M059J (cell line): ENCODE measurements at places on chromosomes 2 and 18.
A peak's percentile ranks its signal among the peaks of the same experiment; 100 is the strongest.

GRCh38 chr18:26656431-26656943 lies 108.1 kb upstream of the KCTD1 start:
- no peak for DNase-seq

DNA sequence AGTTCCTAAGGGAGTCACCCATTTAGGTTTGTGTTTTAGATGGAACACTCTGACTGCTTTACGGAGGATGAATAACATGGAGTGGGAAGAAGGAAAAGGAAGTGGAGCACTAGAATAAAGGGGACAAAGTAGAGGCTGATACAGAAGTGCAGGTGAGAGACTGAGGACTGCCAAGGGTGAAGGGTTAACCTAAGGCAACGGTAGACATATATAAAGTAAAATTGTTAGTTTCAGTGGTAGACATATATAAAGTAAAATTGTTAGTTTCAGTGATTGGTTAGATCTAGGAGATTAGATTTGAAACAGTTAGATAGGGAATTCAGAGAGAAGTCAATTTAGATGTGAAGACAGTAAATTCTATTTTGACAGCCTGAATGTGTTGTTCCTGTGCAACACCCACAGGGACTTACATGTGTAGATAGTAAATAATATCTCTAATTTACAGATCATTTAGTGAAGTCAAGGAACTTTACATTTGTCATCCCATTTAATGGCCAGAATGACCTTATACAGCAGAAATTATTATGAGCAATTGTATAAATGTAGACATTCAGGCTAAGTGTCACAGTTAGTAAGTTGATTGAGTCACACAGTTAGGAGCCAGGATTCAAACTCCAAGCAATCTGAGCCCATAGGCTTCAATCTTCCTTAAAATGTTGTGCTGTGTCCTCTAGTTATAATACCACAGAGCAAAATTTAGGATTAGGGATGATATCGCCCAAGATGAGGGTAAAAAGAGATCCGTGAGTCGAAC lies 270.8 kb upstream of the UBE2E3 start:
- DNase-seq = no peak

DNA sequence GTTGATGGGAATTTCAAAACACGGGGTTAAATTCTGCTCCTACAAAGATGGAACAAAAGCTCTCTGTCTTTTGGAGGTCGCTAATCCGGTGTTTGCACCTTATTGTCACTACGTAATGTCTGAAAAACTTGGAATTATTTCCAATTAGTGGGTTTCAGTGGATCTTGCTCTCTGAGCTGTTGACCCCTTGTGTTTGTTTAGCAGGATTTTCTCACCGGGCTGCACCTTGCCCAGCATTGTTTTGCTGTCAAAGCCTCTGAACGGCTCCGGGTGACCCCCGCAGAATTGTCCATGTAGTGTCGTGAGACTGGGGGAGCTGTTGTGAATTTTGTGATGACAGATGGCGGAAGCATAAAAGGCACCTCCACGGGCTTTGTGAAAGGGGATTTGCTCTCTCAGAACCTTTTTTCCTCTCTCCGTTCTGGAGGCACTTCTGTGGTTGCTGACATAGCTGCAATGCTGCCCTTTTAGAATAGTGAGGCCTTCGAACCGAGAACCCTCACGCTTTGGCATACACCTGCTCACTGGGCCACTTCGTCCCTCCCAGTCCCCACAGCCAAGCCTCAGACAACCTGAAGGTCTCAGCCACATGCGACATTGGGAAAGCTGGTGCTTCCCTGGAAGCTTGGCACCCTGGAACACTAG lies 129.4 kb downstream of the ACOXL start:
- no peak for DNase-seq

DNA sequence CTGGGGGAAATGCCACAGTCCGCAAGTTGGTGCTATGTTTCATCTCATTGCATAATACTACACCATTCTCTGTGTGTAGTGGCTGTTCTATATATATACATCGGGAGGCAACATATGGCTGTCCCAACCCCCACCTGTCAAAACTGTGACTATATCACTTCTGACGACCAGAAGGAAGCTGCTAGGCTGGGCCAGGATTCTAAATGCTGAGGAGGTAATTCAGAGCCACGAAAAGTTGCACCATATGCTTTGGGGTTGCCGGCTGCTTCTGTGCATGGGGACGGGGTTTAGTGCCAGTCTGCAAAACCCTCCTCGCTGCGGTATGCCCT lies 117.3 kb downstream of the MSH2 start:
- no peak for DNase-seq

DNA sequence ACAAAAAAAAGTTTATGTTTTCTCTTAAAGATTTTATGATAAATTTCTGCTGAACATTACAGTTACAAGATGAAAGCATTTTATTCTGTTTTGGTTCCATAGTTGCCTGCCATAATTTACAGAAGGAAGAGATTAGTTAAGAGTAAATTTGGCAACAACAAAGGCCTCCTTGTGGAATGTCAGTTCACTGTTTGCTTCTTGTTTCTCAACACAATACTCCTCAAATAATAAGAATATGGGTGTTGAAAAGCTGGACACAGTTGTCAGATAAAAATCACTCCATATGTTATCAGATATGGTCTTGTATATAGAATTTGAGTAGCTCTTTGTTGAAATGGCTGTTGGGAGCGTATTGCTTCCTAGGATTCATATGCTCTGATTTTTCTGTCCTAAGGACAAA lies 359.5 kb downstream of the CPS1 start:
- DNase-seq = no peak

DNA sequence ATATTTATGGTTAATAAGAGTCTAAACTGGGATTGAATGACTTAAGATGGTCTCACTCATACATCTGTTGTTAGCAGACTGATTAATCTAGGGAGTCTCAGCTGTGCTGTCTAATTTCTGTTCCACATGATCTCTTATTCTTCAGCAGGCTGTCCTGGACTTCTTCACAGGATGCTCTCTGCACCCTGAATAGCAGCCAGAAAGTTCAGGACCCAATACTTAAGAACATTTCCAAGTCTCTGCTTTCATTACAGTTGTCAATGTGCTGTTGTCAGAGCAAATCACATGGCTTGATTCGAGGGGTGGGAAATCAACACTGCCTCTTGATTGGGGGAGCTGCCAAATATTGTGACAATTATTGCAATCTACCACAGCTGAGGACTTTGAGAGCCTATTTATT lies 627.1 kb upstream of the SLC8A1 start:
- DNase-seq = no peak

- DNase-seq = no peak
Measured at GRCh38 chr2:236109061-236109460, 59.1 kb downstream of the GBX2 start.

GRCh38 chr2:96949701-96950350 lies 36.6 kb downstream of the FAM178B start:
- DNase-seq = no peak

DNA sequence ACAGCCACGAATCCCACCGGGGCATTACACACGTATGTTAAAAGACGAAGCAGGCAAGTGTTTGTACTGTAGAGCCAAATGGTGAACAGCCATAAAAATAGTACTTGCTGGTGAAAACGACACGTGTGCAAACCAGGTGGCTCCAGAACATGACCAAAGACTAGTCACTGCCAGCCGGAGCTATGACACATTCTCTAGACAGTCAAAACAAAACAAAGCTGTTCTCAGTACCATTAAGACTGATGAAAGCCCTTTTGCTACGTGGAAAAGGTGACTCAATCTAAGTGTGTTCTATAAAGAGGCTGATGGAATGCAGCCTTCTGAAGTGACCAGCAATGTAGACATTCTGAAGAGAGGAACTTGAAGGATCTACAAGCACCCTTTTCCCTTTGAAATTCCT lies 367.7 kb upstream of the NETO1 start:
- DNase-seq = peak; percentile 89

DNA sequence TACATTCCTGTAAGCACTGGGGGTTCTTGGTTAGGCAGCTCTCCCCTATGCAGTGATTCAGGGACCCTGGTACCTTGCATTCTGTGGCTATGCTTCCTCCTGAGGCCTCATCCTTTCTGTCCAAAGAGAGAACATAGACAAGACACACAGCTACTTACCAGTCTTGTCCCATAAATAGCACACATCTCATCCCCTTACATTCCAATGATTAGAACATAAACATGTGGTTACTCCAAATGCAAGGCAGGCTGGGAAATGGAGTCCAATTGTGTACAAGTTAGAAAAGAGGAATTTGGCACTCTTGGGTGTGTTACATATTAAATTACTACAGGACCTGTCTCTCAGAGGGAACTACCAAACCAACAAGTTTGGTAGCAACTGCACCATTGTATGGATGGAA lies 171.3 kb downstream of the ARHGAP15 start:
- DNase-seq = no peak

DNA sequence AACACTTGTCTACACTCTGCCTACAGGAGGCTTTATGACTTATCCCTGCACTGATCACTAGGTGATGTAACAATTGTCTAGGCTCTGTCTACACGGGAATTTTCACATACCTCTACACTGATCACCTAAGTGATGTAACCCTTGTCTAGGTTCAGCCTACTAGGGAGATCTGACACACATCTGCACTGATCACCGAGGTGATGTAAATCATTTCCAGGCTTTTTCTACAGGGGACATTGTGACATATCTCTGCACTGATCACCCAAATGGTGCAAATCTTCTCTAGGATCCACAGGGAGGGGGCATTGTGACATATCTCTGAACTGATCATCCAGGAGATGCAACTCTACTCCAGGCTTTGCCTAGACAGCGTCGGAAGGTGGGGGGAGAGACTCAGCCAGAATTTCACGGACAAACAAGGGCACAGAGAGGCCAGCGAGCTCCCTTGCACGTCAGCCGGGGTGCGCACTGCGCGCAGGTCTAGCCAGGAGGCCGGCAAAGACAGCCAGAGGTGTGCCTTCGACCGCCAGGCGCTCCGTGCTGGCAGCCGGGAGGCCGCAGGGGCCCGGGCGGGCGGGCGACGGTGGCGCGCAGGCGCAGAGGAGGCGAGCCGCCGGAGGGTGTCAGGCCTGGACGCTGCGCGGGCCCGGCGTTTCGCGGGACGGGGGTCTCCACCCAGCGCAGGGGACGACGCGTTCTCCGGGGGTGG lies 46.9 kb upstream of the USP14 start:
- peak; percentile 63 for DNase-seq

GRCh38 chr18:79962311-79962710 lies 2.1 kb upstream of the HSBP1L1 start:
- DNase-seq = no peak

- no peak for DNase-seq
Measured at GRCh38 chr2:166229678-166230023, 101.8 kb upstream of the SCN1A start.

DNA sequence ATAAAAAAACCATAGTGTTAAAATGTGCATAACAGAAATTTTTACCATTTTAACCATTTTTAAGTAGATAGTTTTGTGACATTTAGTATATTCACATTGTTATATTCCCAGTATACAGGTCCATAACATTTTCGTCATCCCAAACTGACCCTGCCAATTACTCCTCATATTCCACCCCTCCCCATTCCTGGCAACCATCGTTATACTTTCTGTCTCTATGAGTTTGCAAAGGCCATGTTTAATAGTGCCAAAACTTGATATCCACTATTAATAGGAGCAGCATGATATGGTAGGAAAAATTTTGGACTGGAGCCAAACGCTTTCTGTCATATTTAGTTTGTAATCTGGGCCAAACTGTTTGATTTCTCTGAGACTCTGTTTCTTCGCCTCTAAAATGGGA lies 30.9 kb downstream of the PLCL1 start:
- no peak for DNase-seq

DNA sequence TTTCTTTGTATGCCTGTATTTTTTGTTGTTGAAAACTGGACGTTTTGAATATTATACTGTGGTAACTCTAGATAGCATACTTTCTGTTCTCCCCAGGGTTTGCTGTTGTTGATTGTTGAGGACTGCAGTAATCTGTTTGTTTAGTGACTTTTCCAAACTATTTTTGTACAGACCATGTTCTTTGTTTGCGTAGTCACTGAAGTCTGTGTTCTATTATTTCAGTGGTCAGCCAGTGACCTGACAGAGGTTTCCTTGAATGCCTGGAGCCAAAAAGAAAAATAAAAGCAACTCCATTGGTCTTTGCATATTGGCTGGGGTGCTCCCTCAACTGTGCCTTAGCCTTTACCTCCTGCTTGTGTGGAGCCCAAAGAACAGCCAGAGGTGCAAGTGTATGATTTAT lies 42.7 kb upstream of the PHLPP1 start:
- DNase-seq = no peak

- DNase-seq = peak; percentile 36
Measured at GRCh38 chr2:149192427-149192826, 138.0 kb upstream of the LYPD6 start.

GRCh38 chr2:215868846-215869543 lies 144.4 kb downstream of the MREG start:
- no peak for DNase-seq

- DNase-seq = no peak
Measured at GRCh38 chr2:138238908-138239307, 262.7 kb upstream of the SPOPL start.

- DNase-seq = peak; percentile 30
Measured at GRCh38 chr2:219596954-219597551, 604 bp upstream of the STK11IP start.

GRCh38 chr2:231029563-231029962 lies 7.8 kb upstream of the C2orf72 start:
- DNase-seq = no peak

GRCh38 chr18:48219037-48219809 lies 190.0 kb downstream of the ZBTB7C start:
- DNase-seq = no peak
